ENCODE measurements at places on chromosomes 16 and 17. TPM values are rescaled to one million over a fixed set of nuclear protein-coding genes. Genes with fewer than 3 reads are reported as not detected.

Gene ZKSCAN2
- total RNA-seq = 4.0 TPM

Gene ABI3
- total RNA-seq = not detected

DNA sequence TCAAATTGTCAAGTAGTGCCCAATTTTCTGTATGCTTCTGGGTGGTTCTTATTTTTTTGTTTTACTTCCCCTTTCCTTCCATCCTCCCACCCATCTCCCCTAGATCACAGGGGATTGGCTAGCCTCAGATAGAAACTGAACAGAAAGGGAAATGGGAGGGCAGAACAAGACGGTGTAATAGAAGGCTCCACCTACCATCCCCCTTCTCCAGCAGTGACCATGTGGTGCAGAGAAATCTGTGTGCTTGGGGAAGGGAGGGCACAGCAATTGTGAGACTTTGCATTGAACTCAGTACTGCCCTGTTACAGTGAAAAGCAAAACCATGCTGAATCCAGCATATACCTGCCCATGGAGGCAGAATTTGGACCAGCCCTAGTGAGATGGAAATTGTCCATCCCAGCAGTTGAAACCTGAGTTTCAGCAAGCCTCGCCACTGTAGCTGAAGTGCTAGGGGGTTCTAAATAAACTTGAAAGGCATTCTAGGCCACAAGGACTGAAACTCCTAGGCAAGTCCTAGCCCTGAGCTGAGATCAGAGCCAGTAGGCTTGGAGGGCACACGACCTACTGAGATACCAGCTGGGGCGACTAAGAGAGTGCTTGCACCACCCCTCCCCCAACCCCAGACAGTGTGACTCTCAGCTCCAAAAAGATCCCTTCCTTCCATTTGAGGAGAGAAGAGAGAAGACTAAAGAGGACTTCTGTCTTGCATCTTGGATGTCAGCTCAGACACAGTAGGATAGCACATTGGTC is 5.2 kb downstream of the SLFN11 start:
- H3K27ac ChIP-seq = peak overlapping the region; percentile 10
- peaks cover 44% of the 10 kb centered on the region for H3K36me3 ChIP-seq
- H3K4me1 ChIP-seq = peaks cover 33% of the 10 kb centered on the region

DNA sequence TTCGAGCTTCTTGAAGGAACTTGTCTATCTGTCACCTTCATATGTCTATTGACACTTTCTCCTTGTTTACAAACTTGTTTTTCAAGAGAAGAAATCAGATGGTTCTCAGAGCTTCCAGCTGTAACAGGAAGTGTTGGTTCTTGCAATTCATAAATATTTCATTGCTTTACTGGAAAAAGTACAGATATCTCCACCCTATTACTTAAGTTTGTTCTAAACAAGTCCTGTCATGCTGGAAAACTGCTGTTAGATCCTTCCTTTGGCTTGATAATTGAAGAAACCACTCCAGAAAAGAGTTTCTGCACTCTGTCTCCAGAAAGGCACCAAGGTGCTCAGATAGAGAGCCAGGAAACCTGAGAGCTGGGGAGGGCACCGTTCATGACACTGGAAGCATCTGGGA is 181.6 kb downstream of the DNAH9 start:
- no peaks in the 10 kb centered on the region for H3K36me3 ChIP-seq
- DNase-seq = no peak
- H3K27me3 ChIP-seq = no peaks in the 10 kb centered on the region
- no peak overlapping the region for H3K27ac ChIP-seq

- peaks cover 32% of the 10 kb centered on the region for H3K4me1 ChIP-seq
- peaks cover 2% of the 10 kb centered on the region for H3K27me3 ChIP-seq
- peak overlapping the region; percentile 90 for H3K27ac ChIP-seq
- peak; percentile 63 for DNase-seq
Observed at GRCh38 chr16:11546608-11547061, 40.1 kb downstream of the LITAF start.

DNA sequence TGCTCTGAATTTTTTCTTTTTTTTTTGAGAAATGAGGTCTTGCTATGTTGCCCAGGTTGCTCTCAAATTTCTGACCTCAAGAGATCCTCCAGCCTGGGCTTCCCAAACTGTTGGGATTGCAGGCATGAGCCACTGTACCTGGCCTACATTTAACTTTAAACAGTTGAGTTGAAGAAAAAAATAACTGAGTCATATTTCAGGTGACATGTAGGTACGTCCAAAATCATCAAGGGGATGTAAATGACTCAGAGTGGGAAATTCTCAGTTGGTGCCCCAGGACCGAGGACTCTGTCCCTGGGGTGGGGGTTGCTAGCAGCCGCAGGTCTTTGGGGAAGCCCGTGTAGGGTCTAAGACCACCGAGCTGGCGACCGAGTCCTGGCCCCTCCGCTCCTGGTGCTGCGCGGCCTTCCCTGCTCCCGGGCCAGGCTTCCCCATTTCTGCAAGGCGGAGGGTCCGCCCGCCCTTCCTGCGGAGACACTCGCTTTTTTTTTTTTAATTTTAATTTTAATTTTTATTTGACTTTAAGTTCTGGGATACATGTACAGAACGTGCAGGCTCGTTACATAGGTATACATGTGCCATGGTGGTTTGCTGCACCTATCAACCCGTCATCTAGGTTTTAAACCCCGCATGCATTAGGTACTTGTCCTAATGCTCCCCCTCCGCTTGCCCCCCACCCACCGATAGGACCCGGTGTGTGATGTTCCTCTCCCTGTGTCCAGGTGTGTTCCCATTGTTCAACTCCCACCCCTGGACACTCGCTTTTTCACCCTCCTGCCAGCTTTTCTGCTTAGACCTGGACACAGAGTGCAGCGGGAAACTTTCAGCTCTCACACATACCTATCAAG is 12.7 kb upstream of the N4BP1 start:
- H3K27me3 ChIP-seq = peaks cover 3% of the 10 kb centered on the region
- no peaks in the 10 kb centered on the region for H3K36me3 ChIP-seq
- H3K4me1 ChIP-seq = peaks cover 20% of the 10 kb centered on the region
- DNase-seq = no peak
